ENCODE measurements at places on chromosomes 2 and 18.

GRCh38 chr2:240813231-240813921 is 6.6 kb downstream of the KIF1A start:
- no peak for DNase-seq

DNA sequence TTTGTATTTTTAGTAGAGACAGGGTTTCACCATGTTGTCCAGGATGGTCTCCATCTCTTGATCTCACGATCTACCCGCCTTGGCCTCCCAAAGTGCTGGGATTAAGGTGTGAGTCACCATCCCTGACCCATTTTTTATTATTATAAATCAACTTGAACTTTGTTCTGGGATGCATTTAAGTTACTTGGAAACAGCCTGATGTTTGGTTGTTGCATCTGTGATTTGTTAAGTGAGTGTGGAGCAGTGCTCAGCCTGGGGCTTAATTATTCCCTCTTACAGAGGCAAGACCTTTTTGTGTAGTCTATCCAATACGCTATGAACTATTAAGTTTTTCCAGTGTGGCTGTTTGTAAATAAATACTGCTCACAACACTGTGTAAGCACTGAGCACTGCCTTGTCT is 32.6 kb downstream of the MTA3 start:
- no peak for DNase-seq

DNA sequence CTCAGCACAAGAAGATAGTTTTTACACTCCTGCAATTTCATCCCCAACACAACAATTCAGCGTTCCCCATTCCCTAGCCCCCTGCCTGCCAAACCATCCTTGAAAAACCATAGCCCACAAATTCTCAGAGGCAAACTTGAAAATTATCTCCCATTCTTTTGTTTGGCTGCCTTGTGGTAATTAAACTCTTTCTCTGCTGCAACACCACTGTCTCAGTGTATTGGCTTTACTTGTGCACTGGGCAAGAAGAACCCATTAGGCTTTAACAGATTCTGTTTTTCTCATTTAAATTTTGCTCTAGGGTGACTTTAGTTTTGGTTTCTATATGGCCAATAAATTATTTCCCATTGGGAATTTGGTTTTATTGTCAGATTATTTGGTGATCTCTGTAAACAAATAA is 23.2 kb upstream of the FTCDNL1 start:
- no peak for DNase-seq

- no peak for DNase-seq
Observed at GRCh38 chr2:109231996-109232705, 103.1 kb downstream of the SH3RF3 start.

DNA sequence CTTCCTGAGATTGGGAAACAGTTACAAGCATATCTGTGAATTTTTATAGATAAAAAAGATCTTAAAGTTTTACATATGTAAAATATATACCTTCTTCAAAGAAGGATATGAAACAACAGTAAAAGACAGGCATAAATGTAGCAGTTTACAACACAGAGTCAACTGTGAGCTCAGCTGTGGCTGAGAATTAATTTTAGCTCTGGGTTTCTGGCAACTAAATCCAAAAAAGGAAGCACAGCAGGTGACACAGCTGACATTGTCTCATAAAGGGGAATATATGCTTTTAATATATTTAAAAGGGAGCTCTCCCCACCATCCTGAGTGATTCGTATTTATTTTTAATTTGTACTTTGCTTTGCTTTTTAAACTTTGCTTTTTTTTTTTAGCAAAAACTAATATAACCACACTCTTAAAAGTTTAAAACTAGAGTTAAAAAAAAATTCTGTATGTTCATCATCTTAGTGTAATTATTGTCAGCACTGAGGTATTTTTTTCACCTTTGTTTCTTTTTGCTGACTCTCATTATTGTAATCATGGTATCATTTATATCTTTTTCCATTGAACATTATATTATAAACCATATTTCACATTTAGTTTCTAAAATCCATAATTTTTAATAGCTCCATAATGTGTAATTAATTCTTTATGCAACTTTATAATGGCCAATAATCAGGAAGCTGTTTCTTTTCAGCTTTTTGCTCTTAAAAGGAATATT is 6.7 kb downstream of the TUBB6 start:
- no peak for DNase-seq

Data from stimulated activated CD4-positive, alpha-beta T cell treated with anti-CD3 and anti-CD28 coated beads, Interleukin-12 subunit alpha, Interleukin-12 subunit beta, amount 100 ng/mL, for 24 hours (primary cell).